Thoracic aorta (tissue), 2 donors: ENCODE measurements at places on chromosomes 6 and 20. TPM values are rescaled to one million over a fixed set of nuclear protein-coding genes. Genes with fewer than 3 reads are reported as not detected.

DNA sequence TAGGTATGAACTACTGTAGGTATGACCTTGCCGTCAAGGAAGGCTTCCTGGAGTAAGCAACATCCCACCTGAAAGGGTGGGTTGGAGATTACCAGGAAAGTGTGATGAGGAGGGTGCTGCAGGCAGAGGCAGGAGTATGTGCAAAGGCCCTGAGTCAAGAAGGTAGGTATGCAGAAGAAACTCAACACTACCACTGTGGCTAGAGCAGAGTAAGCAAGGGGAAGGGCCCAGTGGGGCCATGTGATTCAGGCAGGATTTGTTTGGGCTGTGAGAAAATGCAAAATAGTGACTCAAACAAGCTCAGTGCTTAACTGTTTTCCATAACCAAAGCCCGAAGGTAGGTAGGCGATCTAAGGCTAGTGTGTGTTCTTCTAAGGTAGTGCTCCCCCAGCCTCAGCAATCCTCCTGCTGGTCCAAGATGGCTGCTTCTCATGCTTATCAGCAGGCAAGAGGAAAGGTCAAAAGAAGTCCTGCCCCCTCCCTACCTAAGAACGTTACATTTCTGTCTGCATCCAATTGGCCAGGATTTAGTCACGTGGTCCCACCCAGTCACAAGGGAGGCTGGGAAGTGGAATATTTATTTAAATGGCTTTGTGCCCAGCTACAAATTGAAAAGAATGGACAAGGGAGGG is 36.2 kb upstream of the HMGA1 start:
- DNase-seq: no peak
- no peak overlapping the region for H3K27ac ChIP-seq
- H3K27me3 ChIP-seq: no peaks in the 10 kb centered on the region
- H3K36me3 ChIP-seq: no peaks in the 10 kb centered on the region

The ANKRD66 gene
- total RNA-seq: not detected

The PSORS1C2 gene
- not detected for total RNA-seq

DNA sequence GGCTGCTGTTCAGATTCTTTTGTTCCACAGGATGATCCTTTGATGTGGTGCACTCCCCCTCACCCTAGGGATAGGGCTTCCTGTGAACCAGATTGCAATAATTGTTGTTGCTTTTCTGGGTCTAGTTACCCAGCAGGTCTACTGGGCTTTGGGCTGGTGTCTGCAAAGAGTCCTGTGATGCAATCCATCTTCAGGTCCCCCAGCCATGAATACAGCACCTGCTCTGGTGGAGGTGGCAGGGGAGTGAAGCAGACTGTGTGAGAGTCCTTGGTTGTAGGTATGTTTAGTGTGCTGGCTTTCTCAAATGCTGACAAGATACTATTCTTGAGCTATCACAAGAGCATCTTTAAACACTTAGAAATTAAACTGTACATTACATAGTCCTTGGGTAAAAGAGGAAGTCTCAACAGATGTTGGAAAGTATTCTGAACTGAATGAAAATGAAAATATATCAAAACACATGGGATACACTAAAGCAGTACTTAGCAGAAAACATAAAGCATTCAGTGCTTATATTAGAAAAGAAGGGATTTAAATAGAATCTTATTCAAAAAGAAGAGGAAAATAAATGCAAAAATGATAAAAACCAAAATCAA is 49.1 kb upstream of the CCR6 start:
- H3K27ac ChIP-seq: no peak overlapping the region
- no peaks in the 10 kb centered on the region for H3K36me3 ChIP-seq
- H3K4me1 ChIP-seq: no peaks in the 10 kb centered on the region
- no peak for DNase-seq
- H3K27me3 ChIP-seq: no peaks in the 10 kb centered on the region
- no peak overlapping the region for H3K4me3 ChIP-seq

DNA sequence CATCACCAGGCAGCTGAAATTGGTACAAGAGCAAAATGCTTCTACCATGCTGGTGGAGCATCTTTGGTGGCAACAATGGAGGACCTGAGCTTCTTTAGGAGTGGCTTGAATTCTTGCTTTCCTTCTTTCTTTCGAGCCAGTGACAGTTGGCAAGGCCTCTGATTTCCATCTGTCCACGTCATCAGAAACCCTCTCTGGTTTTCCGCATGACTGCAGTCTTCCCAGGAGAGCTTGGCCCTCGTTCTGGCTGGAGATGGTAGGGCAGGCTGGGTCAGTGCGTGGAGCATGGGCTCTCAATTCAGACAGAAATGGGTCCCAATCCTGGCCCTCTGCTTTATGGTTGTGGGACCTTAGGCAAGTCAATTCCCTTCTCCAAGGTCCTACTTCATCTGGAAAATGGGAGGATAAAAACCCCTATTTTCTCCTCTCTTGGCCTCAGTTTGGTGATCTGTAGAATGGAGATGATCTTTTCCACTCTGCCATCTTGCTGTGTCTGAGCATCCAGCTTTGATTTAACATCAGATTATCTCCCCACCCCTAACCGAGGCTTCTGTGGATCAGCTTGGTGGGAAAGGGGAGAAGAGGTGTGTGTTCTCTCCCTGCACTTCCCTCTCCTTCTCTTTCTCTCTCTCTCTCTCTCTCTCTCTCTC is 3.6 kb upstream of the BPIFB1 start:
- H3K4me1 ChIP-seq: no peaks in the 10 kb centered on the region
- no peaks in the 10 kb centered on the region for H3K27me3 ChIP-seq
- DNase-seq: no peak
- H3K27ac ChIP-seq: no peak overlapping the region
- H3K4me3 ChIP-seq: no peak overlapping the region

DNA sequence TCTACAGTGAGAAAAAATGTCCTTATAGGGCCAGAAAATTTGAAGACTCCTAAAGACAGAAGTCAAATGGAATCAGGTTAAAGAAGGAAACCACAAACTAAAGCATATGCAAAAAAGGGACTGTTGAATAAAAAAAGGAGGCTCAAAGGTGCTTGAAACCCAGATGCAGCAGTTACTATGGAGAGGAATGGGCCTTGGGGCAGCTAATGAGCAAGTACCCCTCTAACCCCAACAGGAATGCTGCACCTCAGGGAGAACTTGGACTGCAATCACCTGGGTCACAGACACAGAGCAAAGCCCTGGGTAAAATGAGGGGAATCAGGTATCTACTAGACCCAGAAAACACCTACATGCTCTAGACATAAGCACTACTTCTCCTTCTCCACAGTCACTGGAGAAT is 313.9 kb downstream of the UBE3D start:
- DNase-seq: no peak
- no peak overlapping the region for H3K4me3 ChIP-seq
- H3K27ac ChIP-seq: no peak overlapping the region
- H3K4me1 ChIP-seq: no peaks in the 10 kb centered on the region
- H3K27me3 ChIP-seq: no peaks in the 10 kb centered on the region

The MAP1LC3A gene
- total RNA-seq: 39.2 TPM

- no peaks in the 10 kb centered on the region for H3K27me3 ChIP-seq
- H3K36me3 ChIP-seq: no peaks in the 10 kb centered on the region
- no peak for DNase-seq
- peaks cover 23% of the 10 kb centered on the region for H3K4me1 ChIP-seq
- H3K4me3 ChIP-seq: no peak overlapping the region
These were observed 8.6 kb downstream of the SNX9 start for GRCh38 chr6:157831424-157832249.
